ENCODE measurements at places on chromosomes 7 and 10.

DNA sequence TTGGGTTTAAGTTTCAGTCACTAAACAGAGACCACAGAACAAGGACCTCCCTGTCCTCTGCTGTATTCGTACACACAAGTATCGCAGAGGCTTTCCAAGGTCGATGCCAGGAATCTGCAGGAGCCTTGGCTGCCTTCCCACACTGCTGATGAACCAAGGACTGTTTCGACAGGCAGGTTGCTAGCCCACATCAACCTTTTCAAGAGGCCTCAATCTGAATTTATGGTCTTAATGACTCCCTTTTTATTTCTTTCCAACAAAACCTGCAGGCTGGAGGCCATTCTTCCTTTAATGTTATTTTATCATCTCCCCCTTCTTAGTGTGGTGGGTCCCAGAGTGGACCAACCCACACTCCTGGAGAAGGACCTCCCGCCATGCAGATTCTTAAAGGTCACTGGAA lies 45.6 kb downstream of the JCAD start:
- no peak for DNase-seq

DNA sequence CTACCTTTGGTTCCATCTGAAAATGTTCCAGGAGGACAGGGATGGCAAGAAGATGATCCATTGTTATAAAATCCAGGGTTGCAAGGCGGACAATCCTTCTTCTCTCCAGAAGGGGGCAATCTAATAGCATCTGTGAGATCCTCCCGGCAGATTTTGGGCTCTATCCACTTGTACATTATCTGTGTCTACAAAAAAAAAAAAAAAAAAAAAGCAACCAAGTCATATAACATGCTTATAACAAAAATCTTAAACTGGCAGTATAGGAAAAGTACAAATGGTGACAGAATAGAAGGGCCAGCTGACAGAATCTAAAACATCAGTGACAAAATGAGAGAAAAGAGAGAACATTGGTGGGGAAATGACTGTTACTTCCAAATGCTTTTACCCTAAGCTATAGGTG lies 132.7 kb downstream of the ELAPOR2 start:
- peak; percentile 53 for DNase-seq

- DNase-seq: no peak
These were observed 1285.1 kb downstream of the XPNPEP1 start for GRCh38 chr10:108638225-108638624.

- DNase-seq: no peak
These were observed 58.0 kb downstream of the GNAT3 start for GRCh38 chr7:80453699-80454340.

- no peak for DNase-seq
These were observed 28.2 kb downstream of the MEOX2 start for GRCh38 chr7:15658247-15658646.

GRCh38 chr7:30780941-30781340 lies 9.7 kb downstream of the MINDY4 start:
- no peak for DNase-seq

DNA sequence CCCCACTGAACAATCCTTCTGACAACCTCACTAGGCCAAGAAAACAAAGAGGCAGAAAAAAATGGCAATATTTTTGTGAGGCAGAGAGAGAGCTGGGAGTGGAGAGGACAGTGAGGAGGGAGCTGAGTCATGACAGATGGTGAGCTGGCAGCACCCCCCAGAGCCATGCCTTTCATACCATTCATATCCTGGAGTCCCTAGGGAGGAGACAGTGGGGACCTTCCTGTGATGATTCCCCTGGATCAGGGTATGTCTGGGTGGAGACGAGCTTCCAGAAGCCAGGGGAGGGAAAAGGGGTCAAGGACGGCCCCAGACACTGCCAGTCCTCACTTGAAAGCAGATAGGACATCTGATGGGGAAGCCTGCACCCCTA lies 160.5 kb downstream of the ADAM12 start:
- DNase-seq: no peak

DNA sequence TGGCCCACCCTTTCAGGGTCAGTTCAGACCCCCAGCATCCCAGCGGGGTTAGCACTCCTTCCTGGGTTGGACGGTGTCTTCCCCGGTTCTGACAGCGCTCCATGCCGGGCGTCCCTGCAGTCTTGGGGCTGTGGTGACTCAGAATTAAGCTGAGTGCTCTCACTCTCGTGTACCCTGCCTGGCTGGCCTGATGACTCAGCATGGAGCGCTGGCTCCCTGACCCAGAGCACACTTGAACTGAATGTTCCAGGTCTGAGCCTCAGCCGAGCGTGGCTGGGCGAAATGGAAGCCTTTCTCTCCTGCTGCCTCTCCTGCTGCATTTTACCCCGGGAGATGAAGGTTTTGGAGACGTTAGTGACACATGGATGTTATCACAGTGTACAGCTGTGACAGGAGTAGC lies 7.1 kb downstream of the BAG3 start:
- no peak for DNase-seq

DNA sequence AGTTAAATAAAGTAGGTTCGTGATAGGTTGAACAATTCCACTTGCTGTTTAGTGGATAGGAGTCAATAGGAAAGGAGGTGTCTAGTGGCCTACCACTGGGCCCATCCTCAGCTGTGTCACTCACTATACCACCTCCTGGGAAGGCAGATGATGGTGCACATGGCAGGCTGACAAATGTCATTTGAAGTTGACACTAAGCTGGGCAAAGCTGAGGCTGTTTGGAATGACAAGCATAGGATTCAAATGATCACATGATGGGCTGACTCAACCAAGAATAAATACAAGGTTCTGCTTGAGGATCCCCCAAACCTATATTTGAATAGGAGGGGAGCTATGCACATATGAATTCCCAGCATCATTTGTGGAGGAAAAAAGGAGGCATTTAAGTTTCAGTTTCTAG lies 489.8 kb downstream of the RPS24 start:
- no peak for DNase-seq

Data from activated CD4-positive, alpha-beta T cell treated with anti-CD3 and anti-CD28 coated beads, Interleukin-2, amount 10 ng/mL, durations not matched to agents 7 days and 5 days (primary cell).